ENCODE measurements at places on chromosomes 11 and 22. TPM values are rescaled to one million over a fixed set of nuclear protein-coding genes. Genes with fewer than 3 reads are reported as not detected.

Gene FLRT1
- total RNA-seq, result 0.06 TPM

Gene DGCR6
- 0.67 TPM for total RNA-seq

Gene MEI1
- 0.09 TPM for total RNA-seq

- peaks cover 49% of the 10 kb centered on the region for H3K27me3 ChIP-seq
- H3K4me3 ChIP-seq, result no peak overlapping the region
- DNase-seq, result no peak
Measured at GRCh38 chr22:35489239-35489638, 51.4 kb upstream of the RASD2 start.

DNA sequence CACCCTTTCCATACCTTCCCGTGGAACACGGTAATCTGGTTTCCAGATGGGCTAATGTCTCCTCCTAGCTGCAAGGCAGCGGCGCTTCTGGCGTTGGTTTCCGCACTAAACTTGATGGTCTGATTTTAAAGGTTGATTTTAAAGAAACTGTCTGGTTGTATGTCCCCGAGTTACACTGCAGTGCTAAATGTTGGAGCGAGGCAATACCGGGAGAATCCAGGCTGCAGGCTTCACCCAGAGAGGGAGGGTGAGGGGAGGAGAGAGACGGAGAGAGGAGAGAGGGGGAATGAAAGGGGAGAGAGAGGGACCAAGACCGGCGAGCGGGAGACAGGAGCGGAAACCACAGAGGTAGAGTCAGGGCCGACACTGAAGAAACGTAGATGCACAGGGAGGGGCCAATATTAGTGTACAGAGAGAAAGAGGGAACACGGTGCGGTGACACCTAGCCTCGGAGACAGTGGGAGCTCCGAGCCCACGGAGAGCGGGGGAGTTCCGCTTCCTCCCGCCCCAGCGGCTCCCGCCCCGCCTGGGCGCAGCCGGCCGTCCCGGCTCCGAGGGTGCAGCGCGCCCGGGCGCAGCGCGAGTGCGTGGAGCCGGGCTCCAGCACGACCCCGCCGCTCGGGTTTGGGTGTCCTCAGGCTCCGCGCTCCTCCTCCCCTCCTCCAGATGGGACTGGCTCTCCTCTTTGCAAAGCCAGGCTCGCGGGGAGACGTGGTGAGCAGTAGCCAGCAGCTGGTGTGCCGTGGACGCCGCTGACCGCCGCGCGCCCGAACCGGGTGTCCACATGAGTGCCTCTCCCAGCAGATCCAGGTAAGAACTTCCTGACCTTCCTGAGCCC lies 71.9 kb upstream of the GRAMD1B start:
- peak overlapping the region; percentile 22 for H3K4me3 ChIP-seq
- no peak for DNase-seq
- no peaks in the 10 kb centered on the region for H3K36me3 ChIP-seq
- peaks cover 3% of the 10 kb centered on the region for H3K4me1 ChIP-seq
- H3K27me3 ChIP-seq, result no peaks in the 10 kb centered on the region

GRCh38 chr11:112506852-112507251 lies 246.2 kb upstream of the PLET1 start:
- no peak for DNase-seq
- no peaks in the 10 kb centered on the region for H3K4me1 ChIP-seq
- H3K27ac ChIP-seq, result no peak overlapping the region
- no peak overlapping the region for H3K4me3 ChIP-seq
- no peaks in the 10 kb centered on the region for H3K27me3 ChIP-seq

- no peak overlapping the region for H3K4me3 ChIP-seq
- H3K27me3 ChIP-seq, result no peaks in the 10 kb centered on the region
- no peak for DNase-seq
- no peaks in the 10 kb centered on the region for H3K36me3 ChIP-seq
- no peaks in the 10 kb centered on the region for H3K4me1 ChIP-seq
- no peak overlapping the region for H3K27ac ChIP-seq
Measured at GRCh38 chr22:38824585-38824984, 19.2 kb downstream of the NPTXR start.

DNA sequence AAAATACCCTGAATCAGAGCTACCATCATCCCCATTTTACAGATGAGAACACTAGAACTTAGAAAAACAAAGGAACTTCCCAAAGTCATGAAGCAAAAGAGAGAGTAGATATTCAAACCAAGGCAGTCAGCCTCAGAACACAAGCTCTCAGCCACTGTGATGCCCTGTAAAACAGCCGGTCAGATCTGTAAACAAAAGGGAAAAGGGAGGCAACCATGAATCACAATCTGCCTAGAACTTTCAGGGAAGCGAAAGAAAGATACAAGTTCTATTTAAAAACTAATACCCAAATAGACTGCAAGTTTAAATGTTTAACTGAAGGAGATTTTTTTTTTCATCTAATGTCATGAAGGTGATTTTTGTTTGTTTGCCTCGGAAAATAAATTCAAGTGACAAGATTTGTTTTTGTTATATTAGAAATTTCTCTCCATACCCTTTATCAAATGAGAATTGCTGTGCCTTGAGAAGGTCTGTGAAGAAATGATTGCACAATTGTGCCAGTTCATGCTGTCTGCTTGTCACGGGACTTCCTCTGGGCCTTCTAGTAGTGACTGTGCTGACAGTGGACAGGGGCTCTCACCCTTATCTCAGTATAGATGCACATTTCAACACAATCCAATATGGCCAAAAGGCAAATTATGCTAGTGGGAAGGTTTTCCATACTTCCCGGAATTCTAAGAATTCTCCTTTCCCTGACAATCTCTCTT lies 11.7 kb downstream of the SAA1 start:
- no peak overlapping the region for H3K4me3 ChIP-seq
- no peaks in the 10 kb centered on the region for H3K27me3 ChIP-seq
- no peak for DNase-seq
- peak overlapping the region; percentile 26 for H3K27ac ChIP-seq

GRCh38 chr11:106398502-106399075 lies 321.1 kb downstream of the AASDHPPT start:
- H3K27ac ChIP-seq, result no peak overlapping the region
- no peak overlapping the region for H3K4me3 ChIP-seq
- H3K36me3 ChIP-seq, result no peaks in the 10 kb centered on the region
- no peaks in the 10 kb centered on the region for H3K27me3 ChIP-seq

- peaks cover 4% of the 10 kb centered on the region for H3K4me1 ChIP-seq
- no peaks in the 10 kb centered on the region for H3K36me3 ChIP-seq
- no peak for DNase-seq
- no peak overlapping the region for H3K27ac ChIP-seq
- H3K4me3 ChIP-seq, result no peak overlapping the region
Measured at GRCh38 chr11:95485115-95485900, 254.3 kb upstream of the SESN3 start.

Measured in esophagus squamous epithelium (tissue), 5 donors.